Thoracic aorta (tissue), 2 donors: ENCODE measurements at places on chromosomes 16 and 17.

- DNase-seq, result no peak
These were observed 86.1 kb downstream of the ZNF778 start for GRCh38 chr16:89303617-89304016.

DNA sequence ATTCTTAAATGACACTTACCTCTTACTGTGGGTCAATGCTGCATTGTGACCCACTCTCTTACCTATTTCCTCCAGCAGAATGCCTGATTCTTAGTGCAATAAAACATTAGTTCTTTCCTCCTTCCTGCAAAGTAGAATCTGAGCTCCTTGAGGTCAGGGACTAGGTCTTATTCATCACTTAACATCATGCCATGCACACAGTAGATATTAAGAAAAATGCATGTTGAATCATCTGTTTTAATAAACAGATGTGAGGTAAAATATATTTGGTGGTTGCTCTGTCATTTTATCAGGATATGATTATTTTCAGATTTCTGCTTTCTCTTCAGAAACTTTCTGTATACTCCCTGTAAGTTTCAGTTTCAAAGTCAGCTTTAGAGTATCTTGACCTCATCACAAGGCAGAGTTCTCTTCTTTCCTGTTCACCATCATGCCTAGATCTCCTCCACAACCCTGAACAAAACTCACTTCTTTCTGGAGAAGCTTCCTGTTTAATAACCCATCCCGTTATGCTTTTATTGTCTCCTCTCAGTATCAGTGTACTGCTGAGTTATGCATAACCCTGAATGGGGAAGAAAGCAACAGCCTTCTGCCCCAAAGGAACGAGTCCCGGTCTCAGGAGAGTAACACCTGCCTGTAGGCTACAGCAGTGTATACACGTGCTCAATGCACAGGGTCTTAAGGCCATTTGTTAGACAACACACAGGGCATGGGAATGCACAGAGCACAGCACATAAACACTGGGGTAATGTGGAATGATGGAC lies 30.3 kb upstream of the SUPT4H1 start:
- DNase-seq, result no peak

DNA sequence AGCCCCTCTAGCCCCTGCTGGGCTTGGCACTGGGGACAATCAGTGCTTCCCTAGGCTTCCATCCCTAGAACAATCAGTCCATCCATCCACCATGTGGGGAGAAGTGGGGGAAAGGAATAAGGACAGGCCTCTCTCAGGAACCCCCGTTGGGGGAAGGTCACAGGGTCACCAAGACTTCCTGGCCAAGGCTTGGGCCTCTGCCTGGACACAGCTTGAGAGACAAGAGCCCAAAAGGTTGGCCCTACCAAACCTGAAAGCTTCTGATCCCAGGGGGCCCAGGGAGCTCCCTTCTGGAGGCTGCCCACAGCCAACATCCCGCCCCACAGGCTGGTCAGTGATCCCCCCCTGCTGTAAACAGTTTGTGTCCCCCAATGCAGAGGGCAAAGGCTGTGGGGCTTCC lies 16.2 kb upstream of the MTMR4 start:
- DNase-seq, result no peak

DNA sequence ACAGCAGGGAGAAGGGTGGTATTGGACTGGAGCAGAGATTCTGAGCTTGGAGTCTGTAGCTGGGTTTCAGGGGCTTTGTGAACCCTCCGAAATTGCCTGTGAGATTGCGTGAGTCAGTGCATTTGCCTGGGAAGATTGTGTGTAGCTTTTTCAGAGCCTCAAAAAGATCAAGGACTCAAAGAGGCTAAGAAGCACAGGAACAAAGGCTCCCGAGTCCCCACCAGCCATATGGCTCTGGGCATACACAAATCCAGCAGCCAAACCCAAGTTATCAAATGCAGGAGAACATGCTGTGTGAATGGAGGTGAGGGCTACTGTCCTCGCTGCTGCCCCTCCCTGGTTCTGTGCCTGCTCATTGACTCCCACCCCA lies 3.0 kb downstream of the LRRC75A start:
- no peak for DNase-seq

DNA sequence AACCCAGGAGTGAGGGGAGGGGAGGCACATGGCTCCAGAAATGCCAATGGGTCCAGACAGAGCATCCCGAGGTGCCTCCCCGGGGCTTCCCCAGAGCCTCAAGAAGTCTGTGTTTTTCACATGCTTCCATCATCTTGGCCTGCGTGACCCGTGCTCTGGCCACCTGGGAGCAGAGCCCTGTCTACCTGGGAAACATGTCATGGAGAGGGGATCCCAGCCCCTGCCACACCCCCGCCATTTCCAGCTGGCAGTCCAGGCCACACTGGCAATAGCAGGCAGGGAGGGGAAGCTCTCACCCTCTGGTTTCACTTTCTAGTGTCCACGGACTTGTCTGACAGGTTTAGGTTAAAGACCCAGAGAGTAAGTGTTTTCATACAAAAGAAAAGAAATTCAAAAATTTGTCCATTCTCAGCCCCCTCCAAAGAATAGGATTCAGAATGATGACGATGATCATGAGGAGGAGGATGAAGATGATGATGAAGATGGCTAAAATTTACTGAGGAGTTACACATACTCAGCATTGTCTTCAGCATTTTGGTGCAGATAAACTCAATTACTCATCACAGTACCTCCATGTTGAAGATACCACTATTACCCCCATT lies 9.0 kb downstream of the SMIM5 start:
- no peak for DNase-seq

DNA sequence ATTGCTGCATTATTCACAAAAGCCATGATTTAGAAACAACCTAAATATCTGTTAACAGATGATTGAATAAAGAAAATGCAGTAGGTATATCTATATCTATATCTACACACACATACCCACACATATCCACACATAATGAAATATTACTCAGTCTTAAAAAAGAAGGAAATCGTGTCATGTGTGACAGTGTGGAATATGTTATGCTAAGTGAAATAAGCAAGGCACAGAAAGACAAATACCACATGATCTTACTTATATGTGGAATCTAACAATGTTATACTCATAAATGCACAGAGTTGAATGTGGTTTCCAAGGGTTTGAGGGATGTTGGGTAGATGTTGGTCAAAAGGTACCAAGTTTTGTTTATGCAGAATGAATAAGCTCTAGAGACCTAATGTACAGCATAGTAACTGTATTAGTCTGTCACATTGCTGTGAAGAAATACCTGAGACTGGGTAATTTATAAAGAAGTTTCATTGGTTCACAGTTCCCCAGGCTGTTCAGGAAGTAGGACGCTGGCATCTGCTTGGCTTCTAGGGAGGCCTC lies 156.1 kb downstream of the FTO start:
- no peak for DNase-seq

GRCh38 chr17:58092101-58092796 lies 9.0 kb downstream of the DYNLL2 start:
- no peak for DNase-seq

GRCh38 chr16:77035361-77035760 lies 155.6 kb upstream of the MON1B start:
- DNase-seq, result no peak

DNA sequence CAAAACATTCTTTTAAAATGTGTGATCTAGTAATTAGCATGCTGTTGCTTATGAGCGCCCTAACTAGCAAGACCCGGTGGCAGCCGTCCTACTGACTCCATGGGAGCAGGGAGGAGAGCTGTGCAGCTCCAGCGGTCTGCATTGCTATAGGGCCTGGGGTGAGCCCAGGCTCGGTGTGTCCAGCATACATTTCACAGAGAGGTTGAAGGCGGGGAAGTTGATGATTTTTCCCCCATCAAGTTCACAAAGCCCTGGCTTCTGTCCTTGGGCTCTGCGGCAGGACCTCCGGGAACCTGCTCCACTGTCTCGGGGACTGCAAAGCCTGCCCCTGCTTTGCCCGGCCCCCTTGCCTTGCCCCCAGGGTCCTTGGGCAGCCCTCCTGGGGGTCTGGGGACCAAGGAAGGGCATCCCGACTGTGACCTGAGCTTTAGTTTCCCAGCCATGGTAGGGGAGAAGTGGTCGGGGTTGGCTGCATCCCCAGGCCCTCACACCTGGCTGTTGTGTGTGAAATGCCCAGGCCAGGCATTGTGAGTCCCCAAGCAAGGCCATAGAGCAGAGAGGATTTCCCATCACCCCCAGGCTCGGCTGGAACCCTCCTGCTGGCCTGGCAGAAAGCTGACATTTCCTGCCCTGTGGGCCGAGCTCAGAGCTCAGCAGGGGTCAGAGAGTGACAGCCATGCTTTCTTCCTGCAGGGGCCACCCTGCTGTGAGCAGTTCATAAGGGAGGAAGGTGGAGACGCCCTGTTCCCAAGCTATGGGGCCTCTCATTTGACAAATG lies 24.8 kb downstream of the KCNJ12 start:
- DNase-seq, result no peak

GRCh38 chr17:78873519-78874340 lies 29.3 kb downstream of the CEP295NL start:
- DNase-seq, result no peak

GRCh38 chr17:41865596-41865893 lies 322 bp upstream of the KLHL11 start:
- no peak for DNase-seq

DNA sequence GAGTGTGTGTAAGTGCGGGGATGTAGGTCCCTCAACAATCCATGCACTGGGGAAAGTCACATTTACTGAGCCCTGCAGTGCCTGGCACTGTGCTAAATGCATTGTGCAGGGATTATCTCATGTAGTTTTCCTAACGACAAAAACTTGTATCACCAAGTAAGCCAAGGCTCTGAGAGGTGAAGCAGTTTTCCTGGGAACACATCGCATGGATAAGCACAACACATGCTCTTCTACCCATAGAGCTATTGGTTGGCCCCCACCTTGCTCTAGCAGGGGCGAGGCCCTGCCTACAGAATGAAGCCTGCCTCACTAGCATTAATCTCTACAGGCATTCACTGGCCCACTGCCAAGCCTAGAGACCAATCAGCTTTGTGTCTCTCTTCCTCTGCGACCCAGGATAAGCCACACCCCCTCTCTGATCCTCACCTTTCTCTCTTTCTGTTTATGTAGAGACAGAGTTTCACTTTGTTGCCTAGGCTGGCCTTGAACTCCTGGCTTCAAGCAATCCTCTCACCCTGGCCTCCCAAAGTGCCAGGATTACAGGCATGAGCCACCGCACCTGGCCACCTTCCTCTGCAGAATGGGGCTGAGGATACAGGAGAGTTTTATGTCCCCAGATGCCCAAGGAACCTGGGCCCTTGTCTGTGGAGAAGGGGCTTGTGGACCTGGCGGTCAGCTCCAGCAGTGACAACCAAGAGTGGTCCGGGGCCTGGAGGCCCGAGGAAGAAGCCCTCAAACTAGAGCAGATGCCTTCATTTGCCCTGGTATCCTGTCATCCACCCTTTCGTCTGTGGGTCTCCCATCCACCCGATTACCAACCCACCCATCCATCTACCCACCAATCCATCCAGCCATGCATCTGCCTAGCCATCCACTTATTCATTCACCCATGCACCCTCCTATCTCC lies 12.8 kb downstream of the CDH16 start:
- DNase-seq, result no peak

DNA sequence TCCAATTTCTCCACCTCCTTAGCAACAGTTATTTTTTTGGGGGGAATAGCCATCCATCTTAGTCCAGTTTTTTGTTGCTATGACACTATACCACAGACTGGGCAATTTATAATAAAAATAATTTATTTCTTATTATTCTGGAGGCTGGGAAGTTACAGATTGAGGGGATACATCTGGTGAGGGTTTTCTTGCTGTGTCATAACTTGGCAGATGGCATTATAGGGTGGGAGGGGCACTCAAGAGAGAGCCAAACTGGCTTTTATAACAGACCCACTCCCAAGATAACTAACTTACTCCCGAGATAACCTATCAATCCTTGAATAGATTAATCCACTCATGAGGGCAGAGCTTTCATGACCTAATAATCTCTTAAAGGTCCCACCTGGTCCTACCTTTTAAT lies 84.2 kb downstream of the ABCA8 start:
- no peak for DNase-seq

DNA sequence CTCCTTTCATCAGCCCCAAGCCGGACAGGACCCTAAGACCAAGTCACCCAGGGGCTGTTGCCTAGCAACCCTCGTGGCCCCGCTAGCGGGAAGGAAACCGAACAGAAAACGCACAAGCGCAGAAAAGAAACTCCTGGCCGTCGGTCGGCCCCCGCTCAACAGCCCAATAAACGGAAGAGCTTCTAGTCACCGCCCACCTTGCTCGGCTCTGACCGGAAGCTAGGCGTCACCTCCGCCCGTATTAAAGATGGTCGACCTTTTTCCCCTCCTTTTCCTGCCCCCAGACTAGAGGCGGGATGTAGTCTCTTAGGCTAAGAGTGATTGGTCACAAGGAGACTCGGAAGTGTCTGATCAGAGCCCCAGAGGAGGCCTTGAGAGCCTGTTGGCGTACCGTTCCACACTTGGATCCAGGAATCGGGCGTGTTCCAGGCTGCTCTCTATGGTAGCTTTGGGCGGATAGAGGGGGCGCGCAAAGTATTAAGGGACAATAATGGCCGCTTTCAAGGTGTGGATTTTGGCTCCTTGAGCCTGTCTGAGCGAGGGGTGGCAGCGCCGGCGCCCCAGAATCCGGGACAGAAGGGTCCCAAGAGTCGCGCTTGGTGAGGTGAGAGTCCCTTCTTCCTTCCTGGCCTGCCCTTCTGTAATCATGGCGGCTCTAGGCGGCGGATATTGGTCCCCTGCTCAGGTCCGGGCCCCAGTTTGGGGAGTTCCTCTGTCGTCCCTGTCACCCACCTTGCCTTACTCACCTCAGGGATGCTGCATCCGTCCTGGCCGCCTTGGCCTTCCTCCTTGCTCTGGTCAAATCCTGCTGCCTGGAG lies at the start of the genes DHX38 and TXNL4B:
DHX38 (plus strand) TSS at position 400 of the 818 bp plus-strand sequence. CDS start 2,311 bp downstream, outside the sequence.
TXNL4B (minus strand) TSS at position 173 of the 818 bp plus-strand sequence. CDS start 2,871 bp downstream, outside the sequence.
- DNase-seq, result peak; percentile 88

GRCh38 chr17:80033840-80034239 lies 1.8 kb downstream of the TBC1D16 start:
- no peak for DNase-seq

DNA sequence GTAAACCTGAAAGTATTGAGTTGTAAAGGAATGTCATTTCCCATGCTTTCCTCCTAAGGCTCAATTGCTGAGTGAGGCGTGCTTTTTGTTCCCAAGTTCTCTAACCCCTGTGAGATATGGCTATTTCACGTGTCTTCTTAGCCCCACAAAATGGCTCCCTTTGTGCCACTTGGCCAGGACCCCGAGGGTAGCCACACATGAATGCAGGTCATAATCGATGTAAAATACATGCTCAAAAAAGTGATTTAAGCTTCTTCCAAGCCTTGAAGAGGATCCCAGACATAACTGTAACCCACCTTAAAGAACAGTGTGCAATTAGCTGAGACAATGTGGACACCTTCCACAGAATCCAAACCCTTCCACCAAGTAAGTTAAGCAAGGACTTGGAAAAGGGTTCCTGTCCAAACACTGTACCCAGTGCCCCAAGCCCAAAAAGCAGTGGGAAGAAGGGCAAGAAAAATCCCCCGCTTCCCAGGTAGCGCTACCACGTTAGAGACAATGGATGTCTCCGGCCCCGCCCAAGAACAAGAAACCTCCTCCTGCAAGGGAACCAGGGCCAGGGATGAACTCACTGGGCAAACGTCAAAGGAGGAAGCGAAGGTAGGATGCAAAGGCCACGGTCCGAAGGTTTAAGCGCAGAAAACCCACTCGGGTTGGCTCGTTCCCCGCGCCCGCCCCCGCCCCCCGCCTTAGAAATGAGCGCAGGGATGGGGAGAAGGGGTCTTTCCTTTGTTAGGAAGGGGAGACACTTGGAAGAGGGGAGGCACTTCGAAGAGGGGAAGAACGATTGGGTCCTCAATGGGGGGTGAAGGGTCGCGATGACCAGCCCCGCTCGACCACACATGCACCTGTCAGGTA lies 1.2 kb downstream of the JPT1 start:
- no peak for DNase-seq
